Esophagus muscularis mucosa (tissue), 4 donors: ENCODE measurements at places on chromosomes 12 and 14. TPM values are rescaled to one million over a fixed set of nuclear protein-coding genes. Genes with fewer than 3 reads are reported as not detected.

DNA sequence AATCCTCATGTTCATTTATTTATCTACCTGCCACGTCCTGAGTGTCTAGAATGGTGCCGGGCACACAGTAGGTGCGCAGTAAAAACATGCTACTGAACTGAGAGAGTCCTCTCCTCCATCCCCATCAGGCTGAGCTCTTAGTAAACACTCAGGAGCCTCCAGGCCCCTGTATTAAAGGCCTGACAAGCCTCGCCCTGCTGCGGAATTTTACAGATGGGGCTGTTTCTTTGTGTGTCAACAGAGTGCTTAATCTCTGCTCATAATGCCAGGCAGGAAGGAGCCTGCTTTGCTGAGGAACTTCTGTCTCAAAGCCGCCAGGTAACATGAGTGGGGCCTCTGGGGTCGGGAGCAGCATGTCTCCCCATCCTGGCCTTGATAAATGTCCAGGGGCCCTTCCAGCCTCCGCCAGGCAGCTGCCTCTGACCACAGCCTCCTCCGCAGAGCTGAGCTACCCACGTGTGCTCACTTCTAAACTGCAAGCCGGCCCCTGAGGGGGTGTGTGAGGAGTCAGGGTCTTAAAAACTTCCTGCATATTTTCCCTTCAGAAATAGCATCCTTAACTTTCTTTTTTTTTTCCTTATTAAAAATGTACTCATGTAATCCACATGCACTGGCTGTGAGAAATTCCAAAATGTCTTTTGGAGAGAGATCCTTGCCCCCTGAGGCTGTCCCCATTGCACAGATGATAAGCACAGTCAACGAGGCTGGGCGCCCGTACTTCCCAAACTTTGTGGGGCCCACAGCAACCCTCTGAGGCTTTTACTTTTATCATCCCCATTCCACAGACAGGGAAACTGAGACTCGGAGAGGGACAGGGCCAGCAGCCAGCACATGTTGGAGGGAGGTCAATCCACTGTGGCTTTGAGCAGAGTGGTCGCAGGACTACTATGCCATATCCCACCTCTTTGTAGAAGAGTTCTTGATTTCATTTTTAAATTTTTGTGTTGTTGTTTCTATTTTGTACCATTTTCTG lies 116.0 kb upstream of the NCOR2 start:
- no peak for DNase-seq

- DNase-seq, result no peak
Observed at GRCh38 chr12:79414252-79414651, 276.5 kb downstream of the PAWR start.

GRCh38 chr12:109544955-109545531 lies 28.3 kb downstream of the MMAB start:
- no peak for DNase-seq

GRCh38 chr14:32513571-32514009 lies 184.5 kb downstream of the AKAP6 start:
- no peak for DNase-seq

- DNase-seq, result no peak
Observed at GRCh38 chr14:57293866-57294837, 25.4 kb downstream of the AP5M1 start.

DNA sequence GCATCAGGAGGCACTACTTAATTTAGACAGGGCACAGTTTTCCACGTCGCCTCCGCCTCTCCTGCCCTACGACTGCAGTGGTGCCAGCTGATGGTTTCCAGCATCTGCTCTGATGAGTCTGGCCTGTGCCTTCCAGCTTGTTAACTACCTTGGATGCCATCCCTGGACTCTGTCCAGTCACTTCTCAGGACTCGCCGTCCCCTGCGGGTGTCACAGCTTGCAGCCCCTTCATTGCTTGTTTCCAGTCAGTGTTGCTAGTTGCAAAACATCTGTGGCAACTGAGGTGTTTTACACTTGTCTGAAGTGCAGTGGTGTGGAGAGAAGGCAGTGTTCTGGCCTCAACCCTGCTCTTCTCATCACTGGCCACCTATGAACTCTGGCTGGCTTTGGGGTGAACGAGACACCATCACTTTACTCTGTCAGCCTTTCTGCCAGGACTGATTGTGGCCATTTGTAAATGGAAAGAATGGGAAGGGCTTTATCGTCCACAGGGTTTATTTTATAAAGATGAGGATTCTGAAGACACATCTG lies 8.3 kb downstream of the ADGRD1 start:
- DNase-seq, result peak; percentile 92

DNA sequence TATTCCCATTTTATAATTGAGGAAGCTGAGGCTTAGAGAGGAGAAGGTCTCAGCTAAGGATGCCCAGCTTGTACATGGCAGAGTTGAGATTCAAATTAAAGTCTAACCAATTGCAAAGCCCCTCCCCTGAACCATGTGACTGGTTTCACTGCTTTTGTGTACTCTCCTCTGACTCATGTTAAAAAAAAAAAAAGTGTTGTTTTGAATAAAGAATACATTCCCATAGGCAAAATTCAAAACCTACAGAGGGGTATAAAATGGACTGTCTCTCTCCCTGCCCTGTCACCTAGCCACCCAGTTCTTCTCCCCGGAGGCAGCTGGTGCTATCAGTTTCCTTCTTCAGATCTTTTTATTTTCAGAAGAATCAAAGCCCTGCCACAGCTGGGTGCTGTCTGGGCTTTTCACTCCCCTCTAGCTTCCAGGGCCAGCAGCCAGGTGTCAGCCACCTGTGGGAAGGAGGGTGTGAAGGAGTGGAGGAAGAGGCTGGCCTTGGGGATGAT lies 5.4 kb downstream of the PSMD9 start:
- no peak for DNase-seq

- DNase-seq, result no peak
Observed at GRCh38 chr12:55933169-55933798, 2.3 kb downstream of the DGKA start.

GRCh38 chr14:46381674-46382073 lies 269.9 kb downstream of the RPL10L start:
- no peak for DNase-seq

GRCh38 chr12:50062728-50063460 lies 5.5 kb downstream of the ASIC1 start:
- no peak for DNase-seq

GRCh38 chr12:81339071-81339470 lies 261.2 kb downstream of the ACSS3 start:
- no peak for DNase-seq

GRCh38 chr14:35438910-35439713 lies 34.6 kb upstream of the NFKBIA start:
- peak; percentile 53 for DNase-seq

GRCh38 chr12:131066207-131066885 lies 112.6 kb downstream of the ADGRD1 start:
- DNase-seq, result no peak

GRCh38 chr12:130984183-130985058 lies 30.7 kb downstream of the ADGRD1 start:
- no peak for DNase-seq

- no peak for DNase-seq
Observed at GRCh38 chr12:116174006-116174405, 103.5 kb downstream of the MED13L start.

The IL22 gene
- not detected for total RNA-seq

The HHIPL1 gene
- 9.1 TPM for total RNA-seq

The PPP4R4 gene
- 0.34 TPM for total RNA-seq

The ASIC1 gene
- 5.6 TPM for total RNA-seq

The BICD1 gene
- 8.8 TPM for total RNA-seq

The AKAP3 gene
- total RNA-seq, result 0.63 TPM

The FAM186B gene
- total RNA-seq, result under 0.01 TPM

The PIWIL1 gene
- under 0.01 TPM for total RNA-seq
